ENCODE measurements at places on chromosomes 6 and 20.

DNA sequence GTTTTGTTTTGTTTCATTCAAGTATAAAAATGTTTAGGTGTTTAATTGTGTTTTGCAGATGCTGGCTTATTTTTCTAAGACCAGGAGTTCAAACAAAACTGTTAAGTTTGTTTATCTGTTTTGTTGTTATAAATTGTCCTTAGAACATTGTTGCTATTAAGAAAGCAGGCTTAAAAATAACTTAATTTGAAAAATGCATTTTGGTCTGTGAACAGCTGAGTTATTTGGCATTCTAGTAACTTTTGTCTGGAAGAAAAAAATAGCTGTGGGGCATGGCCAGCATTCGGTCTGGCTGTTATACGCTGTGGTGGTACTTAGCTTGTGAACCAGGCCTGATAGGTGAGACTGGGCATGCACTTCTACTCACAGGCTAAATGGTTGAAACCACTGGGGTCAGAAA, 37.8 kb downstream of the SLX4IP start:
- no peak for DNase-seq

GRCh38 chr20:60500038-60500701, 541.9 kb downstream of the CDH26 start:
- DNase-seq = no peak

GRCh38 chr6:152821525-152821924, 70.9 kb downstream of the VIP start:
- no peak for DNase-seq

DNA sequence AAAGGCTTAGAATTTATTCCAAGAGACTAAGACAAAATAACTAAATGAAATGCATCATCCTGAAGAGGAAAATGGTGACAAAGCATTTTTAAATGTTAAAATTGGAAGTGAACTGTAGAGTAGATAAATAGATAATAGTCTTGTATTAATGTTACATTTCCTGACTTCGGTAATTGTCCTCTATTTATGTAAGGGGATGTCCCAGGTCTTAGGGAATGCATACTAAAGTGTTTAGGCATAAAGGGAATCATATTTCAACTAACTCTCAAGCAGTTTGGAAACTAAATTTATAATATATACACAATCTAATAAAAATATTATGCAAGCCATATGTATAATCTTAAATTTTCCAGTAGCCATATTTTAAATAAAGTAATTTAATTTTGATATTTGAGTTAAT, 159.3 kb downstream of the WDR27 start:
- no peak for DNase-seq

DNA sequence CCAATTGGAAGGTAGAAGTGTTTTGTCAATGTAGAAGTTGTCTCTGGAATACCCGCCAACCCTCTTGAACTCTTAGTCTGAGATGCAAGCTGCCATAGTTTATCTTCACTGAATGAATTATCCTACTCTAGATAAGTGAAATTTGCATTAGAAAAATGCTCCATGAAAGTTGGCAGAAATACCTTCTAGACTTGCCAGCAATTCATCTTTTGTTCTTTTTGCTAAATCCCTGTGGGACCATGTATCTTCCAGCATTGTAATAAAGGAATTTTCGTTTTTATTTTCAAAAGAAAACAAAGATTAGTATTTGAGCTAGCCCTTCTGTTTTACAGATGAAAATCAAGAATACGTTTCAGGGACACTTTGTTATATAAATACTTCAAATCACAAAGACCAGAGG, 244.2 kb downstream of the CBLN4 start:
- DNase-seq = no peak

Measured in AG09319 (cell line).